HCT116 (cell line): ENCODE measurements at places on chromosomes 3 and 15.

DNA sequence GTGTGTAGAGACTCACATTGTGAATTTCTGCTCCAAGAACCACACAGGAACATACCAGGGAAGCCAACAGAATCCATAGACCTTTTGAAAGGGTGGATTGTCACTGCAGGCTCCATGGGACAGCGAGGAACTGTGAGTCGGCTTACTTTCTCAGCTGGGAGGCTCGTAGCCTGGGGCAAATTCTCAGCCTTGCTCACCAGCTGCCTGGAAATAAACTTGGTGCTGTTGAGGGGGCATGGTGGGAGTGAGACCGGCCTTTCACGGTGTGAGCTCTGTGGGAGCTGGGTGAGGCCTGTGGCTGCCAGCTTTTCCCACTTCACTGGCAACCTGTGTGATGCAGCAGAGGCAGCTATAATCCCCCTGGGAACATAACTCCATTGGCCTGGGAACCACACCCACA, 146.6 kb upstream of the P2RY1 start:
- no peak for DNase-seq
- no peak overlapping the region for H3K27ac ChIP-seq
- no peaks in the 10 kb centered on the region for H3K27me3 ChIP-seq
- no peaks in the 10 kb centered on the region for H3K36me3 ChIP-seq
- no peak overlapping the region for H3K4me3 ChIP-seq
- 0 out of 2 replicates have a peak, but pooled peaks cover 3% of the 10 kb centered on the region for H3K4me1 ChIP-seq

- H3K4me1 ChIP-seq = no peaks in the 10 kb centered on the region
- no peak overlapping the region for H3K4me3 ChIP-seq
- no peak overlapping the region for H3K27ac ChIP-seq
- no peak for DNase-seq
- no peaks in the 10 kb centered on the region for H3K27me3 ChIP-seq
Observed at GRCh38 chr3:39750712-39751111, 58.7 kb upstream of the MYRIP start.

DNA sequence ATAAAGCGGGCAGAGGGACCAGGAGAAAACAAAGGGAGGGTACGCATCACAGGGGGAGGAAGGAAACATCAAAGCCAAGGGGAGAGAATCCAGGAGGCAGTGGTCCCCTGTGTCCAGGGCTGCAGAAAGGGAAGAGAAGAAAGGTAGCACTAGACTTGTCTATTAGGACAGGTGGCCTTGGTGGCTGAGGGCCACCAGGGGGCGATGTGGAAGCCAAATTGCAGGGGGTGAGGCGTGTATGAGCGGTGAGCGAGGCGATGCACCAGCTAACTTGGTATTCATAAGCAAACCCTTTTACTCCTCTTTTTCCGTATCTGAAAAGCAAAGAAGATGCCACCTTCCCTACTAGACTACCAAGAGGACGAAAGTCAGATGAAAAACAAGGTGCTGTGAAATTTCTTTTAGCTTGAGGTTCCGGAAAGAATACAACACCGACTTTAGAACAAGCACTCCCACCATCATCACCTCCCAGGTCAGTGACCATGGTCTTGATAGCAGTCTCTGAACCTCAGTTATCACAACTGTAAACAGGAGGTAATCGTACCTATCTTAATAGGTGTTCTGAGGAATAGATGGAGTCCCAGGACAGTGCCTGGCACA, 654.4 kb upstream of the ADAMTS9 start:
- no peak overlapping the region for H3K27ac ChIP-seq
- no peaks in the 10 kb centered on the region for H3K4me1 ChIP-seq
- H3K36me3 ChIP-seq = no peaks in the 10 kb centered on the region
- no peak overlapping the region for H3K4me3 ChIP-seq
- 0 out of 2 replicates have a peak, but pooled peaks cover 6% of the 10 kb centered on the region for H3K27me3 ChIP-seq

GRCh38 chr15:22786868-22787698, 639 bp downstream of the NIPA1 start:
- H3K27me3 ChIP-seq = no peaks in the 10 kb centered on the region
- no peak for DNase-seq
- peak overlapping the region; percentile 78 for H3K27ac ChIP-seq
- peak overlapping the region; percentile 48 for H3K4me3 ChIP-seq
- H3K36me3 ChIP-seq = no peaks in the 10 kb centered on the region

DNA sequence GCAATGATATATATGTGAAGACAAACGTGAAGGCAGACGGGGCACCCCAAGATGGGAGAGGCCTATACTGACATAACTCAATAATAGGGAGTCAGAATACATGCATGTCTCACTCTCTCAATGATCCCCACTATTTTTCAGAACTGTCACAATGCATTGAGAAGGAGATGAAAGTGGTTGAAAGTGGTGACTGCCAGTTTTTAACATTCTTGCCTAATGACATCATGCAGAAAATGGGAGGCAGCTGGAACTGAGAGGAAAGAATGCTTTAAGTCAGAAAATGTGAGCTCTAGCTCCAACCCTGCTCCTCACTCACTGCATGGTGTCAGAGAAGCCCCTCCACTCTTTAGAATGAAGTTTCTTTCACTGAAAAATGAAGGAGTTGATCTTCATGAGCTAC, 55.3 kb upstream of the P2RY1 start:
- DNase-seq = no peak
- no peaks in the 10 kb centered on the region for H3K36me3 ChIP-seq
- no peaks in the 10 kb centered on the region for H3K4me1 ChIP-seq
- H3K27me3 ChIP-seq = no peaks in the 10 kb centered on the region
- no peak overlapping the region for H3K27ac ChIP-seq
- no peak overlapping the region for H3K4me3 ChIP-seq

- peak; percentile 54 for DNase-seq
- H3K36me3 ChIP-seq = no peaks in the 10 kb centered on the region
- no peak overlapping the region; the same call in 1 of the 2 replicates for H3K4me3 ChIP-seq
- peak overlapping the region; percentile 37; the same call in 1 of the 2 replicates for H3K27ac ChIP-seq
- H3K27me3 ChIP-seq = no peaks in the 10 kb centered on the region
Observed at GRCh38 chr3:109803274-109803673, 465.9 kb upstream of the DPPA4 start.

DNA sequence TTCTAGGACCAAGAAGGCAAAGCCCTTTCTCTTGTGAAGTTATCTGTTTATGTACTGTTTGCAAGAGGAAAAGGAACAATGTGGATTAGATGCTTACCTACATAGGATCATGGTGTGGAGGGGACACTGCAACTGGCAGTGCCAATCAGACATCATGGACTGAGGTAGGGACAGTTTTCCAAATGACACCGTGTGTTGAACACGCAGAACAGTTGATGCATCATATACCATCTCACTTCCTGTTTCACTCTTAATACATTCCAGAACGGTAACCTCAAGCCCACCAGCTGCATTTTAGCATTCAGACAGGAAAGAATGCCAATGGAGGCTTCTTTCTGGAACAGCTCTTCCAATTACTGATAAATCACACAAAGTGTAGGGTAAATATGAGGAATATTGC, 397.7 kb upstream of the LMCD1 start:
- no peaks in the 10 kb centered on the region for H3K36me3 ChIP-seq
- H3K4me1 ChIP-seq = no peaks in the 10 kb centered on the region
- H3K27me3 ChIP-seq = no peaks in the 10 kb centered on the region
- no peak for DNase-seq
- H3K4me3 ChIP-seq = no peak overlapping the region
